ENCODE measurements at places on chromosomes 3 and 15. TPM values are rescaled to one million over a fixed set of nuclear protein-coding genes. Genes with fewer than 3 reads are reported as not detected.

DNA sequence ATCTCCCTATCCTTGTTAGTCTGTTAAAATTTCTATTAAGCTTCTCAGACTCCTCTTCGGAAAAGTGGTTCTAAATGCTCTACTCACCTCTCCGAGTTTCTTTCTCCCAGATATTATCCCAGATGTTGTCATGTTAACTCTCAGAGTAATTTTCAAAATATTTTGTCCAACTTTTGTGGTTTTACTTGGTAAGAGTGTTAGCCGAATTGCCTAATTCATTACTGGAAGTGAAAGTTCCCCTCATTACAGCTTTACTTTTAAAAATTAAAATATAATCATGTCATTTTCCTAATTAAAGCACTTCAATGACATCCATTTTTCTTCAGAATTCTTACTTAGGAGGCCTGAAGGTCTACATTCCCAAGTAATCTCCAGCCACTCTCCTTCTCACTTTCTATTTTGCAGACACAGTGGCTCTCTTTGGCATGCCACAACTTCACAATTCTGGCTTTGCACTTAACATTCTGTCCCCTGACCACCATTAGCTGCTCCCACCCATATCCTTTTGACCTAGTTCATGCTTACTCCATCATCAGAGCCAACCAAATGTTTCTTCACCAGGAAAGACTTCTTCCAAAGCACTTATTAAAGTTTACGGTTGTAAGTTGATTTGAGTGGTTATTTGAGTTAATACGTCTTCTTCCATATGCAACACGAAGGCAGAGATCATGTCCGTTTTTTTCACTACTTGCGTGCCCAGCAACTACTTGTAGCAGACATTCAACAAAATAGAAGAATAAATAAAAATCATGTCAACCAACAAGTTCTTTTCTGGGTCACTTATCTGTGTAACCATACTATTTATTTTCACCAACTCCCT is 10.2 kb upstream of the TIPARP start:
- no peak for DNase-seq

GRCh38 chr3:176439729-176440128 is 757.6 kb downstream of the TBL1XR1 start:
- DNase-seq, result no peak

- DNase-seq, result no peak
Observed at GRCh38 chr3:188830893-188831292, 340.9 kb upstream of the TPRG1 start.

AMT gene
- 2.5 TPM for total RNA-seq

GOLGA6L4 gene
- 9.6 TPM for total RNA-seq
